ENCODE measurements at places on chromosomes 12 and 14.
A peak's percentile ranks its signal among the peaks of the same experiment; 100 is the strongest.

DNA sequence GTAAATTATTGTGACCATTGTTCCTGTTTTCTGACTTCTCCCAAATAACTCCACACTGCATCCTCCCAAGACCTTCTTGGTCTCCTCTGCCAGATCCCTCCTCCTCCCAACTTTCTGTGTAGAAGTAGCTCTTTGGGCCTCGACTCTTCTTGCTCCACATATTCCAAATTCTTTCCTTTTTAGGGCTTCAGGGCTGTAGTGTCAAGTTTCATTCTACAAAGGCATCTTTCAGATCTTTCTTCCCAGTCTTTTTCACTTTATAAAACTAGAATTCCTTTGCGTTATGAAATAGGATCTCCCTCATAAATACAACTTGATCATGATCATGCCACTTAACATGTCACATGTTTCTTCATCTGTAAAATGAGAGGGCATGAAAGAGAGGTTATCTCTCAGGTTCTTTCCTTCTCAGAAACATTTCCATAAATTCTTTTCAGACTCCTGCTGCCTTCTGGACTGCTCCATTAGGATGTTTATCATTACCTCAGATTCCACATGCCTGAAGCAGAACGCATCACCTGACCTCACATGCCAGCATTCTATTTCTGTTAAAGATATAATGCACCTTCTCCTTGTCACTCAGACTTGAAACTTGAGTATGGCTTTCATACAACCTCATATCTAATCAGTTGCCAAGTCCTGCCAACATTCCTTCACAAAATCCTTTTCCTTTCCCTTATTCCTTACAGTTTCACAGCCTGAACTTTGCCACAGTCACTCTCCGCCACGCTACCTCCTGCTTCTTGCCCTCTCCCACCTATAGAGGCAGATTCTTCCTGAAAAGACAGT, 8.5 kb downstream of the SLC38A1 start:
- DNase-seq: no peak

DNA sequence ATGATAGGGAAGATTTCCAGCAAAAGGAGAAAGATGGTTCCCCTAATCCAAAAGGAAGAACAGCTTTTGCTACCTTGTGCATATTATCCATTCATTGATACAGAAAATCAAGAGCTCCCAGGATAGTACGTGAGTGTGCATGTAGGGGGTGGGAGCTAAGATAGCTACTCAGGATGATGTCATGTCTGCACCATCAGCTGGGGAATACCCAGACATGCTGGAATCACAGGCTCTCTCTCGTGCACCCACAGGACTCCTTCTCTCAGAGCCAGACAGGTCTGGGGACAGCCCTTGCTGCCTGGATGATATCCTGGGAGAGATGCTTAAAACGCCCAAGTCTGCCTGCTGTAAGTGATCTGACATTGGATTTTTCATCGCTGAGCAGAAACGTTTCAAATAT, 38.9 kb downstream of the FOXN3 start:
- peak; percentile 11 for DNase-seq

DNA sequence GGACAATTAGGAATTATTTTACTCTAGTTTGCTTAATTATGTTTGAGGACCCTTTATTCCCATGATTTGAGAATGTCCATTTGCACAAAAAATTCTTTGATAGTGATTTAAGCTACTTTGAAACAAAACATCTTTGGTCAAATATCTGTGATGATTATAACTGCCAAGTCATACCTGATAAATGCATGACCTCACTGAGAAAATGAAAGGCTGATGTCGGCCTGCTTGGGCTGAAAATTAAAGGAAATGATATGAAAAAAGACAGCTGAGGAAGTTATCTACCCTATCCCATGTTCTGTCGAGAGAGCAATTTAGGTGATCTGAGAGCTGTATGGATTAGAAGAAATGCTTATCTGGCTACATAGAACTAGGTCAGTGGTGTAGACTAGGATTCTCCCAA, 43.6 kb downstream of the ATL1 start:
- DNase-seq: no peak

- no peak for DNase-seq
These were observed 115.4 kb downstream of the KIF21A start for GRCh38 chr12:39327510-39327909.

- no peak for DNase-seq
These were observed 512.6 kb downstream of the RERGL start for GRCh38 chr12:17577405-17577804.

- DNase-seq: no peak
These were observed 117.0 kb downstream of the PRKD1 start for GRCh38 chr14:29810682-29811081.

DNA sequence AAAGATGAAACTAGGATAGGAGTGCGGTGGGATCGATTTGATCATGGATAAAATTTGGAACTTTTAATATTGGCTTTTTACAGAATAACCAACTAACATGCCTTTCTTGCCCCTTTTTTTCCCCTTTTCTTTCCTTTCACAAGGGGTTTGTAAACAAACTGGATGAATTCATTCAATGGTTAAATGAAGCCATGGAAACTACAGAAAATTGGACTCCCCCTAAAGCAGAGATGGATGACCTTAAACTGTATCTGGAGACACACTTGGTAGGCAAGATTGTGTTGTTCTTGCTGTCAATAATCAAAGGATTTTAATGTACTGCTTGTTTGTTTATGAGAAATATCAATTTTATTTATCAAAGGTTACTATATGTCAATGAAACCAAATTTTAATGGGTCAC, 247.9 kb downstream of the AKAP6 start:
- DNase-seq: no peak

DNA sequence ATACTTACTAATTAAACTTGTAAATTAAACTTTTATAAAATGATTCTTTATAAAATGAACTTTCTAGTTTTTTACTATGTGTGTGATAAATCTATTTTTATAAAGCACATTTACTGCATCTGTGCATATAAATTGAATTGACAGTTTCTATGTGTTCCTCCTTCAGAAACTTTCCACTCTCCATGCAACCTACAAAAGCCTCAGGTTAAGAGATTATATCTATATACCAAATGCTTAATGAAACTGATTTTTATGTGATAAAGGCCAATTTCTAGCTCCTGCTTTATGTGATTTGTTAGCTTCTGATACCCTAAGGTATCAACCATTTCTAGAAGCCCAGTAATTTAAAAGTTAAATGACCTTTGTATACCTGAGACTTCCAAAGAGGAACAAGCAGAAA, 174.0 kb downstream of the SRGAP1 start:
- DNase-seq: no peak

DNA sequence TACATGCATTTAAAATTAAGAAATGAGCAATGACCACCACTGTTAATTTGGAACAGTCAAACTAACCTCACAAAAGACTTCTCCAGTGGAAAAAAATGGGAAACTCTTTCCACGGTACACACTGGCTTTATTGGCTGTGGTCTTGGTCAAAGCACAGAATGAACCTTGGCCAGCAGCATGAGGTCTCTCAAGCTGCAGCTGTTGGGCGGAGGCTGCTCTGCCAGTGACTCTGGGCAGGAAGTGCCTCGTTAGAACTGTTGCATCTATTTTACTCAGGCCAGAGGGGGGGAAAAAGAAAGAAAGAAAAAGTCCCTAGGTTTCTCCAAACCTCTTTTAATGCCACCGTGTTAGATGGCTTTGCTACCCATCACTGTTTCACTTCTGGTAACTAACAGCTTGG, 279.8 kb upstream of the DIO2 start:
- peak; percentile 1 for DNase-seq

GRCh38 chr14:36627981-36628380, 33.7 kb upstream of the PAX9 start:
- no peak for DNase-seq

GRCh38 chr14:51458563-51458955, 193.2 kb upstream of the FRMD6 start:
- no peak for DNase-seq

GRCh38 chr12:57340104-57340503, 89.1 kb upstream of the STAC3 start:
- peak; percentile 19 for DNase-seq

DNA sequence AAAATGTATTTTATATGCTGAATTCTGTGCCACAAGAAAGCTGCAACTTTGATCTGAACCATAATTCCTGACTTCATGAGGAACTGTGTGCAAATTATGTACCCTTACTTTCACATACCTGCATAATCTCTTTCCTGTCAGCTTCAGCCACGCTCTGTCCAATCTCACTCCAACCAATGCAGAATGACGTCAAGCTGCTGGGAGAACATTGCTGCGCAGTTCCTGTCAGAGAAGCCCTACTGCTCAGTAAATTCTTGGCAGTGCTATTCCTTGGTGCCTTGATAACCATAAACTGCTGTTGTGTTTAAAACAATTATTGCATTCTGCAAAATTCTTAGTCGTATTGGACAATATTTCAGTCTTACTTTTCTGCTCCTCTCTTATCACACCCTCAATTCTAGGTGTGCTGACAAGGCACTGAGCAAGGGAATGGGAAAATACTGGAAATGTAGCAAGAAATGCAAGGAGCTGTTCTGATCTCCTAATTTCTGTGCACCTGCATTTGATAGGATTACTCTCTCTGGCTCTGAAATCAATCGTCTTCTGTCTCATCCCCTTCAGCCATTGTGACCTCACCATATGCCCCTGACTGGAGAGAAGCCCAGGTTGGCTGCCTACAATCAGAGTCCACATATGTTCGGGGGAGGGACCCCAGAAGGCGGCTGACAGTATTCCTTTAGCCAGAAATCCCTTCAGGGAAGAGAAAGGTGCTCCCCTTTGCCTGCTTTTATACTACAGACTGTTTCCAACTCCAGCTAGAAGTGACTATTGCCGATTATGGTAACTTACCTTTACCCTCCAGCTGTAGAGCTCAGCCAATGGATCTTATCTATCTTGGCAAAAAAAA, 274.9 kb upstream of the NOVA1 start:
- no peak for DNase-seq

- DNase-seq: no peak
These were observed 20.9 kb upstream of the GNS start for GRCh38 chr12:64780132-64780530.

DNA sequence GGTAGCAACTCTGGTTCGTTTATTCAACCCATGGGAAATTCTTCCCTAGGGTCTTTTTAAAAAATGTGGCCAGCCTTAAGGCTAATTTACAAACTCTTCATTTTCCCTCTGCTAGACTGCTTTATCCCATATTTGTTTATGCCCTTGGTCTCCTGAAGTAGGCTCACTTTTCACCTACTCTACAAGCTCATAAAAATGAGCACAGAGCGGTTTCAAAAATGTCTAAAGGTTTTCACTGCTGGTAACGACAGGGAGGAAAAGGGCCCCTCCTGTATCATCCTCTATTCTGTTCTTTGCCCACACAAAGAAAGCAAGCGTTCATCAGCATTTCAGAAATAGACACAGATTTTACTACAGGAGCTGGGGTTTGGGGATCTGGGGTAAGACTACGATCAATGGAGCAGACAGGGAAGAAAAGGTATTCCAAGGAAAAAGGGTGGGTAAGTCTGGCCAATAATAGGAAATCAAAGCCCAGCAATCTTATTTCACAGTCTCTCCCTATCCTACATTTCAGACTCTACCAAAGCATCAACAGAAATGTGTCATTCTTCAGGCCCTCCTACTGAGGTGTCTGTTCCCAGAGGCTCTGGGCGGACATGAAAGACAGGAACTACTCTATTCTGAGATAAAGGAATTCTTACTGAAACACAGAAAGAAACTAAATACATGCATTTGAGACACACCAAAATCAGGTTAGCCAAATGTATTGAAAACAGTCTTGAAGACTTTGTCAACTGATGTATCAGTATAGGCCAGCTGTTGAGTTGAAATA, 86.4 kb downstream of the SPPL3 start:
- no peak for DNase-seq

GRCh38 chr12:54538136-54538700, 11.2 kb upstream of the PDE1B start:
- DNase-seq: no peak

- DNase-seq: peak; percentile 83
These were observed 16.0 kb upstream of the ENDOU start for GRCh38 chr12:47741340-47741703.
